NCI-H1105 (cell line): ENCODE measurements at places on chromosomes 16 and 17.

DNA sequence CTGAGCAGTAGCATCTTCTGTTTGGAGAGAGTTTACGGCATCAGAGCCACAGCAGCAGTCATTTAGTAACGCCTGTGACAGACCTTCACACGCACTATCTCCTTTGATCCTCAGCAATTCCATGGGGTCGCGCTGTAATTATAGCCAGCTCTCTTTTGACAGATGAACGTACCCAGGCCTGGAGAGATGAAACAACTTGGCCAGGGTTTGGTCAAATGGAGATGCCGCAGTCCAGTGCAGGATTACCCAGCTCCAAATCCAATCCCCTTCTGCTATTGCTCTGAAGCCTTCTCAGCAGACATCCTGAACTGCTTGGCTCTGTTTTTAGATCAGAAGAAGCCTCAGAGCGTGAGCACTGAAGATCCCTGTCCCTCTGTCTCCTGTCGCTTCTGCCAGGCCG lies 83.9 kb downstream of the SOX9 start:
- no peak for DNase-seq

GRCh38 chr17:72462814-72463213 lies 342.0 kb downstream of the SOX9 start:
- DNase-seq, result no peak

GRCh38 chr17:36623281-36623680 lies 21.9 kb downstream of the MRM1 start:
- DNase-seq, result no peak

- no peak for DNase-seq
Observed at GRCh38 chr16:85850344-85850880, 48.5 kb upstream of the IRF8 start.

GRCh38 chr16:56558024-56558747 lies 6.7 kb upstream of the MT4 start:
- DNase-seq, result peak; percentile 99

GRCh38 chr17:73788111-73788510 lies 143.9 kb upstream of the SDK2 start:
- DNase-seq, result no peak

- DNase-seq, result peak; percentile 6
Observed at GRCh38 chr17:44911133-44912001, 3.9 kb downstream of the GFAP start.

DNA sequence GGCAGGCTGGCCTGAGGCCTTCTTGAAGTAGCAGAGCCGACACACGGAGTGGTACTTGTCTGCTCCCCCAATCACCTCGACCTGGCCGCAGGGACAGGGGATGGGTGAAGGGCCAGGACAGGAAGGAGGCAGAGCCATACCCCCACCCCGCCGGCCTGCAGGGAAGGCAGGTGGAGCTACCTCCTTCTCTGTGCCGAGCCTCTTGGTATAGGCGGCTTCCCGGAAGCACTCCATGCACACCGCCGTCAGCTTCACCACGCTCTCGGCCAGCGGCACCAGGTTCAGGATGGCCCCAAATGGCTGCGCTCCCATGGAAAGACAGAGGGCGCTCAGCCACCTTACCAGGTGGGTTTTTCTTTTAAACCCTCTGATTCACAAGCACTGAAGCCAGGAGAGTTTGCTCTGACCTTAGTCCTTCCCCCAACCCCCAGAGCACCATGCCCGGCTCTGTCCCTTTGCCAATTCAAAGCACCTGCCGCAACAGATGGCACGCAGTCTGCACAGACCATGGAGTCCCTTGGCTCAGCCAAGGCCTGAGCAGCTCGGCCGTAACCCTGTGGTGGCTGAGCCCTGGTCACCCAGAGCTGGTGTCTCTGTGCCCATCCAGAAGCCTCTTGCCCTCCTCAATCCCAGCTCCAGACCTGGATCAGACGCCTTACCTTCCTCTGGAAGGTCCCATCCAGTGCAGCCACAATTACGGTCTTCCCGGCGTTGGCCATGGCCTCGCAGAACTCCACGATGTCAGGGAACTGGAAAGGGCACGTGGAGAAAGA lies 6.7 kb downstream of the SYNGR2 start:
- DNase-seq, result no peak

- no peak for DNase-seq
Observed at GRCh38 chr17:80868022-80868609, 123.5 kb upstream of the CHMP6 start.

DNA sequence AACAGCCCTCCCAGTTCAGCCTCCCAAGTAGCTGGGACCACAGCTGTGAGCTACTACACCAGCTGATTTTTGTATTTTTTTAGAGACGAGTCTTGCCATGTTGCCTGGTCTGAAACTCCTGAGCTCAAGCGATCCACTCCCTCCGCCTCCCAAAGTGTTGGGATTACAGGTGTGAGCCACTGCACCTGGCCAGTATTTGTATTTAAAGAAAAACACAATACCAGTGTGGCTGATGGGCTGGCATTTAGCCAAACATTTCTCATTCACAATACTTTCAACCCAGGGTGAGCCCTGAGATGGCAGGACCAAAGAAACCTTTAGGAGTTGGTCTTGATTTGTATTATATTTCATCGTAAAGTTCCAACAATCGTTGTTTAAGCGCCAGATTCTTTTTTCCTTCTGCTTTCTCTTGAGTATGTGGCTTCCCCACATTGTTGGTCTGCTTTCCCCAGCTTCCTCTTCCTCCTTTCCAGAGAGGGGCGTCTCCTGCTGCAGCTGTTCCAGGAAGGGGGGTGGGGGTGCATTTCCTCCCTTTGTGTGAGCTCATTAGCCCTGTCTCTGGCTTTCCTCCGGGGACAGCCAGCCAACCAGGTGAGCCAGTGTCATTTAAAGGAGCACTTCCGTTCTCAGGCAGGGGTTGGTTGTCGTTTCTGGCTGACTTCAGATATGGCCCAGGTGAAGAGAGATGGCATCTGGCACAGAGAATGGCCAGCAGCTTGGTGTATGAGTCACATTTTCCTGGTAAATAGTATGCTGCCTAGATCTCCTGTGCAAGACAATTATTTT lies 79.9 kb downstream of the GPRC5B start:
- DNase-seq, result peak; percentile 74

- no peak for DNase-seq
Observed at GRCh38 chr17:45048795-45049563, 2.5 kb downstream of the DCAKD start.

GRCh38 chr16:87336434-87337240 lies 19.4 kb upstream of the C16orf95 start:
- DNase-seq, result no peak
